Activated CD4-positive, alpha-beta T cell treated with anti-CD3 and anti-CD28 coated beads, Interleukin-2, Interleukin-4, amounts not matched to agents 100 ng/mL and 50 ng/mL, durations not matched to agents 16 hours and 8 hours (primary cell): ENCODE measurements at places on chromosomes 11 and 22.

GRCh38 chr11:64415286-64415685 is 56.3 kb downstream of the RPS6KA4 start:
- DNase-seq, result no peak

- DNase-seq, result no peak
These were observed 4.8 kb downstream of the OAF start for GRCh38 chr11:120215634-120216033.

- DNase-seq, result no peak
These were observed 33.4 kb downstream of the MIAT start for GRCh38 chr22:26690654-26691376.

- DNase-seq, result no peak
These were observed 864.5 kb downstream of the NTM start for GRCh38 chr11:132234878-132235277.

GRCh38 chr11:95337972-95338429 is 107.0 kb upstream of the SESN3 start:
- no peak for DNase-seq

GRCh38 chr22:23012081-23012622 is 58.2 kb upstream of the GNAZ start:
- DNase-seq, result peak; percentile 86

- DNase-seq, result peak; percentile 46
These were observed 10.0 kb downstream of the OR51L1 start for GRCh38 chr11:5004424-5005274.

- DNase-seq, result no peak
These were observed 68.5 kb upstream of the PARVG start for GRCh38 chr22:44112191-44112590.

DNA sequence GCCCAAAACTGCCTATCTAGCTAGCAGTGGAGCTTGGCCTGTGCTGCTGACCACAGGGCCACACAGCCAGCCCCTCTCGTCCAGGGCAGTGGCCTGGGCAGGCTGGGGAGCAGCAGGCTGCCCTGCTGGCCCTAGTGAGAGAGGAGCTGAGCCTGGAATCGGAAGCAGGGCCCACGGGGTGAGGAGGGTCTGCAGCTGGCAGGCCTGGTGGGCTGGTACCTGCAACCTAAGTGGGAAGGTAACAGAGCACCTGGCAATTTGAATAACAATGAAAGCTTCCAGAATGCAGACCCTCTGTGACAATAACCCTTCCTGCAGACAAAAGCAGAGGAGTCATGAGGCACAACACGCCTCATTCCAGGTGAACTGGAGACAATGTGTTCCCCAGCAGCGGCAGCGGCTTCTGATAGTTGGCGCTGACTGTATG is 31.8 kb upstream of the RFPL3 start:
- DNase-seq, result no peak

GRCh38 chr22:38923463-38924346 is 33.7 kb upstream of the APOBEC3A start:
- DNase-seq, result no peak

- peak; percentile 72 for DNase-seq
These were observed 74.6 kb upstream of the SUSD2 start for GRCh38 chr22:24106385-24107381.

GRCh38 chr11:61172356-61172755 is 11.1 kb upstream of the VPS37C start:
- DNase-seq, result no peak

DNA sequence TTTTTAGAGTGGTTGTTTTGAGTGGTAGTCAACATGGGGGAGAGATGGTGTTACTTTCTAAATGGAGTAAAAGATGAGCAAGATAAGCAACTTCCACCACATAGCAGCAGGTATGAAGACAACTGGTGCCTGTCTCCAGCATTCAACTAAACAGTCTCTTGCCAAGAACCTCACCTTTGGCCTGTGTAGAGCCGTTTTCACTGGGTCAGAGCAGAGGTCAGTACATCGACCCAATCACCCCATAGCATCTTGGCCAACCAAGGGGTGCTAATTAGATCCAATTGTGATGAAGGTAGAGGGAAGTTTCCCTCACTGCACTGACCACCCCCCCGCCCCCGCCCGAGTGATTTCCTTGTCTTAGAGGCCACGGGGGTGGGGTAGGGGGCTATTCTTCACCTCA is 188.2 kb downstream of the BLID start:
- DNase-seq, result no peak

- no peak for DNase-seq
These were observed 3.6 kb upstream of the ROBO3 start for GRCh38 chr11:124861670-124862069.

DNA sequence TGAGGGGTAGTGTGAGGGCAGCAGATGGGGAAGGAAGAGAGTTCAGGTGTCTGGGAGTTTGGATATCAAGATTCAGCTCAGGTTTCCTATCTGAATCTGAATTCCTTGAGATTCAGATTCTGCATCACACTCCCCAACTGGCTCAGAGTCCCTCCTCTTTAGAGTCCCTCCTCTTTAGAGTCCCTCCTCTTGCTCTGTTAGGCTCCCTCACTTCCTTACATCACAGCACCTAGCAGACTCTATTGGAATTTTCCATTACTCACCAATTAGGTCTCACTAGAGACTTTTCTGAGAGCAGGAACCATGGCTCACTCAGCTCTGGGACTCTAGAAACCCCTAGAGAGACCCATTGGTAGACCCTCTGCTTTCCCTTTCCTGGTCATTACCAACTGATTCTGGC is 303.4 kb upstream of the SYN3 start:
- DNase-seq, result no peak

GRCh38 chr11:17770048-17770652 is 35.6 kb downstream of the KCNC1 start:
- no peak for DNase-seq

DNA sequence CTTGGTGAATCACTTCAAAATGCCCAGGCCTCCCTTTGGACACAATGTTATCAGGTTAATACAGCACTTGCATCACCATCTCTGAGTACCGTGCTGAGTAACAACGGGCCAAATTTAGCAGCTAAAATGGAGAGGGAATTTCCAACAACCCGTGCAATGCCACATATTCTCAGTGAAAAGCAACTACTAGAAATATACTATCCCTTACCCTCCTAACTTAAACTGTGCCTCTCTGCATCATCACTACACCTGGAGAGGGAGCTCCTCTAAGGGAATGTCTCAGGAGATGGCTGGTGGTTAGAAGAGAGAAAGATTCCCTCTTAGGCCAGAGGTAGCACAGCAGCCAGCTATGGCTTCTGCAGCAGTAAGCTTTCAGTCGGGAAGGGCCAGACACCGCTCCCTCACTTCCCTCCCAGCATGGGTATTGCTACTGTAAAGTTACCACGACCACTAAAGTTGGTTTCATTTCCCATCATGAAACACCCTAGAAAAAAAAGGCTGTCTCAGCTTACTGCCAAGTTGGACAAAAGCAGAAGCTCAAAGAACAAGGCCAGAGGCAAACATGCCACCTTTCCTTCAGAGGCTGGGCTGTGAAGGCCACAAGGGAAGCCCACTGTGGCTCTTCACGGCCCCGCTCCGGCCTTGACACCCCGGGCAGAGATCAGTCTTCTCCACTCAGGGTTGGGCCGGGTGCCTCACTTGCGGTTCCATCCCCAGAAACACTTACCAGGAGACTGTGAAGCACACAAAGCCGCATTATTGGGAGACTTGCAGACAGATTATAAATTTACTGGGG is 3.9 kb downstream of the MAML2 start:
- DNase-seq, result peak; percentile 83

GRCh38 chr11:111565114-111565720 is 24.7 kb downstream of the LAYN start:
- peak; percentile 73 for DNase-seq

GRCh38 chr11:75810637-75811390 is 4.2 kb upstream of the UVRAG start:
- DNase-seq, result no peak

- DNase-seq, result no peak
These were observed 68.0 kb upstream of the PRDM11 start for GRCh38 chr11:45078236-45079074.

- DNase-seq, result peak; percentile 32
These were observed 10.3 kb downstream of the PRDM10 start for GRCh38 chr11:129992161-129992944.

- no peak for DNase-seq
These were observed 18.8 kb upstream of the CLNS1A start for GRCh38 chr11:77656362-77656761.

DNA sequence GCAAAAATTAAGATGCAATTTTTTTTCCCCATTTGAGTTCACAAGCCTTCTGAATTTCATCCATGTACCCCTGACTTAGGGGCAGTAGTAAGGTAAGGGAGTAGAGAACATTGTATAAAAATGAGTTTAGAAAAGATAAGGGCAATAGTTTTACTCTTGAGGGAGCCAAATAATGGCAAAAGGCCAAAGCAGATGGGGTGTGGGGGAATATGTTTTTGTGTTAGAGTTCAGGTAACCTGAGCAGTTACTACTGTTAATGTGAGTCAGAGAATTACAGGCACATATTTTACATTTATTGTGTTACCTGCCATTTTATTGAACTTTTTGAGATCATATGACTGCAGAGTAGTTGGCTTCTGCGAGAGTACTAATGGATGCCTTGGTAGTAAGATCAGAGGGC is 3.1 kb downstream of the EED start:
- no peak for DNase-seq

DNA sequence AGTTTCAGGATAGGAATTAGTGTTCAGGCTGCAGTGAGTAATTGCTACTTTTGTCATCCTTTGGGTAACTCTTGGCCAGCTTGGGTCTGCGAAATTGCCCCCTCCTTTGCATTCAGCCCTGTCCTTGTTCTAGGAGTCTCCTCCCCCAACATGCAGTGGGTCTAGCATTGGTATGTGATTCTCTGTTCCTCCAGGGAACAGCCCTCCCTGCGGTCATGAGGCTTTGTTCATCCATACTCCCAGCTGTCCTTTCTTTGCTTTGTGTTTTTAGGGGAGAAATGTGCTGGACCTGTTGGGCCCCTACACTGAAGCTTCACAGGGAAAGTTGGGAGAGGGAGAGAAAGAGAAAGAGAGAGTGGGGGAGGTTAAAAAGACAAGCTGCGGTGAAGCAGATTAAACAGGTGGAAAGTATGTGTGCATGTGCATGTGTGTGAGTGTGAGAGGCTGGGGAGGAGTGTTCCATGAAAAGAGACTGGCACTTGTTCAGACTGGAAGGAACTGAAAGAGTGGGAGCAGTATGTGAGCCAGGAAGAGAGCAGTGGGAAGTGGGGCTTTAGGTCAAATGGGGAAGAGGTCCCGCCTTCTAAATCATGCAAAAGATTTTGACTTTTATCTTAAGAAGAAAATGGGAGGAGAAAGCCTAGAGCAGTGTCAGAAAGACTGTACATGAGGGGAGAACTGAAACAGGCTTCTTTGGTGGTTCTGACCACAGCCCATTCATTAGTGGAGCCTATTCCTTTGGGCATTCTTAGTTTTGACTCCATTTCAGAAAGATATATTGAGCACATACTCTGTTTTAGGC is 17.9 kb upstream of the SESN3 start:
- no peak for DNase-seq

DNA sequence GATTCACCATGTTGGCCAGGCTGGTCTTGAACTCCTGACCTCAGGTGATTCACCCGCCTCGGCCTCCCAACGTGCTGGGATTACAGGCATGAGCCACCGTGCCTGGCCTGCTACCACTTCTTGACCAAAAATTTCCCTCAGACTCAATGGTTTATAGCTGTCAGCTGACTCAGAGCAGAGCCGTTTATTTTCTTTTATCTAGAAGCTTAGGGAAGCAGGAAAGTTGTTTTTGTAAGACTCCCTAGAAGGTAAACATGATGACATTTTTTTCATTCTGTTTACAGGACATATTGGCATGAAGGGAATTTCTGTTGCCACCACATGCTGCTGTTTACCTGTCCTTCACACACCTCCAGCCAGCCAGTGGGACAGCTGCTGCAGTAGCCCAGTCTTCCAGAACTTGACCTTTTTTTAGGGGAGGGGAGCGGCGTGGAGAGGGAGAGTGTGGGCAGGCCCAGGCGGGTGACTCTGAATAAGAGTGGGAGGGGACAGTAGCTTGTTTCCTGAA is 56.1 kb upstream of the PTPRJ start:
- no peak for DNase-seq

DNA sequence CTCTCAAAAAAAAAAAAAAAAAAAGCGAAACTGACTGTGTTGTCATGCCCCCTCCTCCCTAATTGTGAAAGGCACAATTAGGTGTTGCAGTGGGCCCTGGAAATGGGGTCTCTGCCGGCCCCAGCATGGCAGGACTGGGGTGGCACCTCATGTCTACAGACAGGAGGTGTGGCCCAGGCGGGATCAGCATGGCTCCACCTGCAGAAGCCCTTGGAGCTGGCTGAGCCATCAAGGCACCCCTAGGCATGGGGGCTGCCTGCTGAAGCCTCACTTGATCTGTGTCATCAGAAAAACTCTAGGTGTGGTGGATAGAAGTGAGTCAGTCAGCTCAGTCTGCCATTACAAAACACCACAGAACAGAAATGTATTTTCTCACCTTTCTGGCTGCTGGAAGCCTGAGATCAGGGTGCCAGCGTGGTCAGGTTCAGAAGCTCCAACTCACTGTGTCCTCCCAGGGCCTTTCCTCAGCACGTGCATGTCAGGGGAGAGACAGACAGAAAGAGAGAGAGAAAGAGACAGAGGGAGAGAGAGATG is 10.1 kb upstream of the B4GALNT4 start:
- DNase-seq, result peak; percentile 25

- no peak for DNase-seq
These were observed 138.9 kb downstream of the LUZP2 start for GRCh38 chr11:24635588-24636290.

DNA sequence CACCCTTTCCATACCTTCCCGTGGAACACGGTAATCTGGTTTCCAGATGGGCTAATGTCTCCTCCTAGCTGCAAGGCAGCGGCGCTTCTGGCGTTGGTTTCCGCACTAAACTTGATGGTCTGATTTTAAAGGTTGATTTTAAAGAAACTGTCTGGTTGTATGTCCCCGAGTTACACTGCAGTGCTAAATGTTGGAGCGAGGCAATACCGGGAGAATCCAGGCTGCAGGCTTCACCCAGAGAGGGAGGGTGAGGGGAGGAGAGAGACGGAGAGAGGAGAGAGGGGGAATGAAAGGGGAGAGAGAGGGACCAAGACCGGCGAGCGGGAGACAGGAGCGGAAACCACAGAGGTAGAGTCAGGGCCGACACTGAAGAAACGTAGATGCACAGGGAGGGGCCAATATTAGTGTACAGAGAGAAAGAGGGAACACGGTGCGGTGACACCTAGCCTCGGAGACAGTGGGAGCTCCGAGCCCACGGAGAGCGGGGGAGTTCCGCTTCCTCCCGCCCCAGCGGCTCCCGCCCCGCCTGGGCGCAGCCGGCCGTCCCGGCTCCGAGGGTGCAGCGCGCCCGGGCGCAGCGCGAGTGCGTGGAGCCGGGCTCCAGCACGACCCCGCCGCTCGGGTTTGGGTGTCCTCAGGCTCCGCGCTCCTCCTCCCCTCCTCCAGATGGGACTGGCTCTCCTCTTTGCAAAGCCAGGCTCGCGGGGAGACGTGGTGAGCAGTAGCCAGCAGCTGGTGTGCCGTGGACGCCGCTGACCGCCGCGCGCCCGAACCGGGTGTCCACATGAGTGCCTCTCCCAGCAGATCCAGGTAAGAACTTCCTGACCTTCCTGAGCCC is 71.9 kb upstream of the GRAMD1B start:
- peak; percentile 55 for DNase-seq

- DNase-seq, result peak; percentile 17
These were observed 29.0 kb upstream of the NAP1L4 start for GRCh38 chr11:3021125-3021524.

- DNase-seq, result no peak
These were observed 342.7 kb downstream of the TENM4 start for GRCh38 chr11:79098146-79098545.
